Amygdala (tissue), 56 donors: ENCODE measurements at places on chromosomes 2 and 18.

- DNase-seq, result no peak
Observed at GRCh38 chr2:108909275-108909823, 79.7 kb downstream of the EDAR start.

- DNase-seq, result no peak
Observed at GRCh38 chr2:28758459-28758858, 6.8 kb downstream of the PPP1CB start.

GRCh38 chr2:28320009-28320365, 72.7 kb upstream of the FOSL2 start:
- DNase-seq, result no peak

DNA sequence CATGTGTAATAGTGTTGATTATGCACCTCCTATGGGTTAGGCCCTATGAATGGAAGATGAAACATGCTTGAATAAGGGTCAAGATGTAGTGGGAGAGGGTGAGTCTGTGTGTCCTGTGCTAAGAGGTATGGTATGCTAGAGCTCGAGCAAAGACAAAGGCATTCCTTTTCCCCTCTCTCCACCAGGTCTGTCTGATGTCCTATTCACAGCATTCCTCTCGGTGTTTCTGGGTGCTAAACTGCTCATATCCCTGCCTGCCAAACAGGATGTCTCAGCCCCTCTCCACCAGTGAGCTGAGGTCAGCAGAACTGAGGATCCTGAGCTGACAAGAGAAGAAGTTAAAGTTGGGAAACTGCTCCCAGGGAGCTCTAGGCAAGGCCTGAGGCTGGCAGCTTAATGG, 344.9 kb downstream of the TSN start:
- no peak for DNase-seq

DNA sequence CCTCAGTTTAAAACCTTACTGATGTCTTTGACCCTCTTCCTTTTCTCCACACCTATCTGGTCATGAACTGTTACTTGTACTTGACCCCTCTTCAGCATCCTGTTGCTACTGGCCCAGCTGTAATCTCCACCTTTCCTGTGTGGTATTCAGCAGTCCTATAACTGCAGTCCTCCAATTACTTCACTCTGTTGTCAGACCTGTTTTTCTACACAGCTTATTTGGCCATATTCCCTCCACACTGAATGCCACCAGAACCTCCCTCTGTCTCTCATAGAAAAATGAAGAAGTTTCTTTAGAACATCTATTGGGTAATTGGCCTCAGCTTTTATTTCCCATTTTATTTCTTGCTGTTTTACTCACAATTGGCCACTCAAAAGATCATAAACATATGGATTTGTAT, 155.4 kb downstream of the ASXL3 start:
- DNase-seq, result no peak

GRCh38 chr2:165743442-165743841, 50.6 kb downstream of the GALNT3 start:
- no peak for DNase-seq

GRCh38 chr2:73043276-73043675, 28.2 kb downstream of the SFXN5 start:
- no peak for DNase-seq

- no peak for DNase-seq
Observed at GRCh38 chr2:4618630-4619228, 915.4 kb downstream of the DCDC2C start.
